ENCODE measurements at places on chromosomes 5 and 9. TPM values are rescaled to one million over a fixed set of nuclear protein-coding genes. Genes with fewer than 3 reads are reported as not detected.

LTC4S gene
- polyA plus RNA-seq: 0.32 TPM

DNA sequence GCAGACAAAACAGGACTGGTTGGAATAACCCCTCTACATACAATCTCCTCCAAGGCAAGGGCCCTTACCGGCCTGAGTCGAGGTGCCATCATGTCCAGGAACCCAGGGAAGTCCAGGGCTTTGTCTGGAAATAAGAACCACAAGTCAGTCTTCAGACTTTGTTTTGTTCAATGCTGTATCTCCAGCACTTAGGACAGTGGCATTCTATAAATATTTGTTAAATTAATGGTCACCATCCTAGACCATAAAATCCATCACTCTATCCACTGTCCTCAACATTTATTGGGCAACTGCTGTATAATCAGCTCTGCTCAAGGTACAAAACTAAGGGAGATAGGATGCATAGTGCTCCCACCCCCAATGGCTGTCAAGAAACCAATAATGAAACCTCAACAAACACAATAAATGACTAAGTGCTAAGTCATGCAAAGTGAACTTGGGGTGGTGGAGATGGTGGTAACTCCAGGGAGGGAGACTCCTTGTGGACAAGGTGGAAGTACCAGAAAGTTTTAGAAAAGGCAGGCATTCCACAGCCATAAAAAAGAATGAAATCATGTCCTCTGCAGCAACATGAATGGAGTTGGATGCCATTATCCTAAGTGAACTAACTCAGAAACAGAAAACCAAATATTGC, 5.0 kb downstream of the RELL2 start:
- H3K36me3 ChIP-seq: peaks cover 8% of the 10 kb centered on the region
- no peaks in the 10 kb centered on the region for H3K27me3 ChIP-seq
- H3K27ac ChIP-seq: no peak overlapping the region
- no peak overlapping the region for H3K4me3 ChIP-seq

DNA sequence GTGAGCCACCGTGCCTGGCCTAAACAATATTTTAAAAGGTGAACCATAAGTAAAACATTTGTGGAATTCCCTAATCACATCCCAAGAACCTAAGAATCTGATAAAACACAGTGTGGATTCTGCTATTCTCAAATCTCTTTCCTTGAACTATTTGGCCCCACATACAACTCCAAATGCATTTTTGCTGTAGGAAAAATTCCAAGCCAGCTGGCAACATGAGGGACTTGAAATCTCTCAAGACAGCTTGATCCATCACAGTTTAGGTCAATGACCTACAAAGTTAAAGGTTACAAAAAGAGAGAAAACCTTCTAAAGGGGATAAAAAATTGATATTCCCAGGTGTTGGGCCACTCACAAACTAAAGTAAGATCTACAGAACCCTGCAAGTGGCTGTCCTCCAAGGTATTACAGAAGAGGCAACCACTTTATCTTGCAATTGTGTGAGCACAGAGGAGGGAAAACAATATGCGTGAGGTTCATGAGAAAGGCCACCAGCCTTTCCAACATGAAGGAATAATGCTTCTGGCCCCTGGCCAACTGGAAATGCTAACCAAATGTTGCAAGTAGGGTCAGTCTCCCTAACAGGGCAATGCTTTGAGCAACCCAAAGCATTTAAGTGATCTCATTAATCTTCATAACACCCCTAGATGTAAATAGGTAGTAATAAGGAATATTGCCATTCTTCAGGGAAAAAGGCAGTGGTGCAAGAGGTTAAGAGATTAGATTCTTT, 221.4 kb downstream of the SEMA5A start:
- H3K4me3 ChIP-seq: no peak overlapping the region
- H3K27me3 ChIP-seq: no peaks in the 10 kb centered on the region
- peak; percentile 48 for DNase-seq
- H3K36me3 ChIP-seq: no peaks in the 10 kb centered on the region

GRCh38 chr5:166602271-166602670, 1689.2 kb upstream of the WWC1 start:
- no peaks in the 10 kb centered on the region for H3K4me1 ChIP-seq
- no peak for DNase-seq
- H3K36me3 ChIP-seq: no peaks in the 10 kb centered on the region
- H3K27me3 ChIP-seq: no peaks in the 10 kb centered on the region
- H3K27ac ChIP-seq: no peak overlapping the region

DNA sequence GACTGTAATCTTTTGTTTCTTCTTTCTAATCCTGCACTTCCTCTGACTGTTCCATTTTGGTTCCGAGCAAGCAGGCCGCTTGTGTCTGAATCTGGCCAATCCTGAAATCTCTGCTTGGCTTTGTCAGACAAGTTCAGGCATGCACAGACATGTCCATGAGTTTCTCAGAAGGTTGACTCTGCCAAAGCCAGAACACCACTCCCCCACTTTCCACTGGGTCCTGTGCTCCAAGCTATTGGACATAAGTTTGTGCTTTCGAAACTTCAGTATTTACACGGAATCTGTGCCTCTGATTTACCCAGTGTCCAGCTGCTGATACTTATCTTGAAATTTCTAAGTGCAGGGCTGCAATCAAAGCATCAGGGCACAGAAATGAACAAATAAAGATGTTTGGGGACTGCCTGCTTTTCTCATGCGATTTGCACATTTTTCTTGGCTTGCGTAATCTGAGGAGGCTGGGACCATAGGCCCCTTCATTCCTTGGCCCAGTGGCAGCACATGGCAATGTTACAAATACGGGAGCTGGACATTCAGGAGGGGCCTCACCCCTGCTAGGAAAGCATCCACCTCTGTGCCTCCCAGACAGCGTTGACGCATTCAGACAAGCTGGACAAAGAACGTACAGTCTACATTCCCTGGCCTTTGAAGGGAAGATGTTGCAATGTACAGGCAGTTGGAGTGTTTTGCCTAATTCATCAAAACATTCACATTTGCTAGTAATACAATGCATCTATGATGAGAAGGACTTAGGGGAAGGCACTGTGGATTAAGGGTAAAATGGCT, 209.2 kb upstream of the PAPPA start:
- peaks cover 22% of the 10 kb centered on the region for H3K4me1 ChIP-seq
- no peak overlapping the region for H3K4me3 ChIP-seq
- no peaks in the 10 kb centered on the region for H3K36me3 ChIP-seq
- no peaks in the 10 kb centered on the region for H3K27me3 ChIP-seq
- peak overlapping the region; percentile 94 for H3K27ac ChIP-seq

OR2K2 gene
- polyA plus RNA-seq: not detected

DNA sequence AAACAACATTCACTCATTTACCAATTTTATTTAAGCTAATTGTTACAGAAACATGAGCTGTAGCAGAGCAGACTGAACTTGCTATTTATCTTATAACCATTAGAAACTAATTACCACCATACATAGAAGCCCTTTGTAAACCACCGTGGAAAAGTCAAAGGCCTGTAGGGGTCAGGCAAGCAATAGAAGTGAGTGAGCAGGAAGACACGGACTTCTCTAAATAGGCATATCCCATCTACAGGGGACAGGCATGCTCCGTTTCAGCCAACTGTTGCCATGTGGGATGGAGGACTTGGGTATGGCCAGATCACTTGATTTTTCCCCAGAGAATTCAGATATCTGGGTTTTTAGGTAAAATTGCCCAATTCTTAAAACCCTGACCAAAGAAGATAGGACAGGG, 44.8 kb downstream of the PRRC1 start:
- no peaks in the 10 kb centered on the region for H3K36me3 ChIP-seq
- H3K4me1 ChIP-seq: peaks cover 6% of the 10 kb centered on the region
- no peak overlapping the region for H3K4me3 ChIP-seq
- peak; percentile 36 for DNase-seq
- peaks cover 1% of the 10 kb centered on the region for H3K27me3 ChIP-seq
- H3K27ac ChIP-seq: no peak overlapping the region

- no peak overlapping the region for H3K4me3 ChIP-seq
- no peaks in the 10 kb centered on the region for H3K27me3 ChIP-seq
- no peak overlapping the region for H3K27ac ChIP-seq
- no peaks in the 10 kb centered on the region for H3K4me1 ChIP-seq
These were observed 89.3 kb upstream of the SLIT3 start for GRCh38 chr5:169390265-169390664.

- H3K27me3 ChIP-seq: no peaks in the 10 kb centered on the region
- no peaks in the 10 kb centered on the region for H3K36me3 ChIP-seq
- H3K4me3 ChIP-seq: no peak overlapping the region
- DNase-seq: peak; percentile 99
- peak overlapping the region; percentile 42 for H3K27ac ChIP-seq
These were observed 2.6 kb upstream of the ENC1 start for GRCh38 chr5:74643111-74643562.

- H3K4me3 ChIP-seq: no peak overlapping the region
- no peaks in the 10 kb centered on the region for H3K27me3 ChIP-seq
- H3K36me3 ChIP-seq: no peaks in the 10 kb centered on the region
- peak overlapping the region; percentile 29 for H3K27ac ChIP-seq
- peak; percentile 66 for DNase-seq
These were observed 490.9 kb downstream of the SEMA5A start for GRCh38 chr5:9054821-9055589.

DNA sequence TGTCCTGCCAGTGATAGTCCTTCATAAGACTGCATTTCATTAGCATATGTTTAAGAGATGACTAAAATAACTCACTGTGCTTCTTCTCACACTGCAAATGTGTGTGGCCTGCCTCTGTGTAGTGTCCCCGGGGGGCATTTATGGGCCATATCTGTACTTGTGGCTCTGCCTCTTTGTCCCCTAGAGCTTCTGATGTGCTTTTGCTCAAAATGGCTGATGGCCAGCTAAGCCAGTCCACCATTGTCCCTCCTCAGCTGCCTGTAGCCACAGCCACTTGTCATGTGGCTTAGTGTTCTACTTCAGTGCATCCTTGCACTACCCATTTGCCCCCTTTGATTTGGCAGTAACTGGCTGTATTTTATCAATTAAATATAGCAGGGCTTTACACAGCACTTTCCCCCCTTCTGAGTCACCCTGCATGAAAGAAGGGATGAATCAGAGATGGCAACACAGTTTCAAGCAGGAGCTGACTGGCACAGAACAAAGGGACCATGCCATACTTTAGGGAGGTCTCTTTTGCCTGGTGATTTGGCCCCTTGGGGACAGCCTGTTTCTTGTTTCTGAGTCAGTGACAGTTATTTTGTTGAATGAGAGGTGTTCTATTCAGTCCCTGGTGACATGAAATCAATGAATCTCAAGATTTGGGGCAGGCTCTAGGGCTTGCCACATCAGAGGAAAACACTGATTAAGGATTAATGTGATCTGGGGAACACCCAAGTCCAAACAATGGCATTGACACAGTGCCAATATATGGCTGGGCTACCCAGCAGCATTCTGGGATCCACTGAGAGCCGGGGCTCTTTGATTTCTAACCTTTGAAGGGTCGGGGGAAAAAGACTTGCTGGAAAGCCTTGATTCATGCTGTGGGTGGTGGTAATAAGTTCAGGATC, 245.5 kb downstream of the SMARCA2 start:
- no peaks in the 10 kb centered on the region for H3K4me1 ChIP-seq
- H3K27ac ChIP-seq: no peak overlapping the region
- no peak overlapping the region for H3K4me3 ChIP-seq
- H3K36me3 ChIP-seq: no peaks in the 10 kb centered on the region

OR1J2 gene
- 0.19 TPM for polyA plus RNA-seq

DNA sequence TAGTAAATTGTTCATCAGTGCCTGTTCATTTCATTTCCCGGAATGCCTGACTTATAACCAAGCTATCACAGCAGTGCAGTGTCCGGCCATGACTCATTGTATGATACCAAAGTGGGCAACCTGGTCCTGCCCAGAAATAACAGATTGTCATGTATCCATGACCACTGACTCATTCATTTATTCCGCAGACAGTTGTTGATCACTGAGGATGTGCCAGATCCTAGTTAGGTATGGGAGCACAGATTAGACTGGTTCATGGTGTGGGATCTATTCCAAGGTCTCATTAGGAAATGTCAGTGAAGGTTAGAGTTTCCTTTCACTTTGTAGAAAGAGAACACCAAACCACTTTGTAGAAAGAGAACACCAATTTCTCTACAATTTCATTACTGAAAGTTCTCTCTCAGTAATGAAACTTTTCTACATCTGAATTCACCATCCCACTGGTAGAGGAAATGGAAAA, 8.7 kb downstream of the NREP start:
- peak overlapping the region; percentile 95 for H3K27ac ChIP-seq
- peak overlapping the region; percentile 24 for H3K4me3 ChIP-seq
- peaks cover 43% of the 10 kb centered on the region for H3K4me1 ChIP-seq
- peaks cover 1% of the 10 kb centered on the region for H3K36me3 ChIP-seq
- peak; percentile 98 for DNase-seq

DNA sequence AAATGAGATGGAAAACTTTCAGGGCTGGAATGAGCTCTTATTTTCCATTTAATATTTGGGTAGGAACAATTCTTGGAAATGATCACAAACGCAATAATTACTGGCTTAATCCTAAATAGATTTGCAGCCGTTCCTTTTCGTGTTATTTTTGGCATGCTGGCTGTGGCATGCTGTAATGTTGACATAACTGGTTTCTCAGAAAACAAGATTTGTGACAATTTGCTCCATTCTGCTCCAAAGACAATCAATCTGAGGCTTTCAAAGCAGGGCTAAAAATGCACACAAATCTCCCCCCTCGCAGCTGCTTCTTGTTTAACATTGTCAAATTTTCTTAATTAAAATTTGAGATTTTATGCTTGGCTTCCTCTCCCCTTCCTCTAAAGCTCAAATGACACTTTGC, 151.2 kb downstream of the TTC39B start:
- H3K4me3 ChIP-seq: no peak overlapping the region
- peak; percentile 61 for DNase-seq
- H3K27ac ChIP-seq: no peak overlapping the region
- peaks cover 6% of the 10 kb centered on the region for H3K4me1 ChIP-seq

GRCh38 chr5:38639377-38640358, 83.2 kb upstream of the LIFR start:
- DNase-seq: peak; percentile 56
- H3K27ac ChIP-seq: no peak overlapping the region
- H3K4me3 ChIP-seq: no peak overlapping the region
- H3K36me3 ChIP-seq: no peaks in the 10 kb centered on the region
- peaks cover 20% of the 10 kb centered on the region for H3K27me3 ChIP-seq
- no peaks in the 10 kb centered on the region for H3K4me1 ChIP-seq

SLC4A9 gene
- not detected for polyA plus RNA-seq

GRCh38 chr5:150065346-150065745, 21.0 kb downstream of the CSF1R start:
- peak; percentile 74 for DNase-seq
- no peaks in the 10 kb centered on the region for H3K36me3 ChIP-seq
- H3K27ac ChIP-seq: peak overlapping the region; percentile 18
- H3K4me3 ChIP-seq: no peak overlapping the region

DNA sequence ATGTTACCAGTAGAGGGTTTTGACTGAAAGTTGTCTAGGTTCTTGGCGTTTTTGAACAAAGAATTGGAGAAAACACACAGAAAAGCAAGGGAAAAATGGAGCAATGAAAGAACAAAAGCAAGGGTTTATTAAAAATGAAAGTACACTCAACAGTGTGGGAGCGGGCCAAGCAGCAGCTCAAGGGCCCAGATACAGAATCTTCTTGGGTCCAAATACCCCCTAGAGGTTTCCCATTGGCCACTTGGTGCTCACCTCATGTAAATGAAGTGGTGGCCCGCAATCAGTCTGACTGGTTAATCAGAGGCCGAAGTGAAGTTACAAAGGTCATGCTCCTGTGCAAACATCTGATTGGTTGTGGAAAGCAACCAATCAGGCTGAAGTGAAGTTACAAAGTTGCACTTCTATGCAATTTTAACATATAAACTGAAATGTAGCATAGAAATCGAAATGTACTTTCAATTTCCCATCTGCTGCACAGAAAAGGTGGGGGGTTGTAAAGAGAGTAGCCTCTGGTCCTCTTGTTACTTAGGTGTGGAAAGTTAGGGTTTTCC, 1.9 kb upstream of the GM2A start:
- H3K4me3 ChIP-seq: no peak overlapping the region
- no peak for DNase-seq
- no peak overlapping the region for H3K27ac ChIP-seq
- H3K27me3 ChIP-seq: peaks cover 2% of the 10 kb centered on the region
- no peaks in the 10 kb centered on the region for H3K4me1 ChIP-seq

Measured in fibroblast of lung (primary cell).